ENCODE measurements at places on chromosomes 4 and X. TPM values are rescaled to one million over a fixed set of nuclear protein-coding genes. Genes with fewer than 3 reads are reported as not detected.

DNA sequence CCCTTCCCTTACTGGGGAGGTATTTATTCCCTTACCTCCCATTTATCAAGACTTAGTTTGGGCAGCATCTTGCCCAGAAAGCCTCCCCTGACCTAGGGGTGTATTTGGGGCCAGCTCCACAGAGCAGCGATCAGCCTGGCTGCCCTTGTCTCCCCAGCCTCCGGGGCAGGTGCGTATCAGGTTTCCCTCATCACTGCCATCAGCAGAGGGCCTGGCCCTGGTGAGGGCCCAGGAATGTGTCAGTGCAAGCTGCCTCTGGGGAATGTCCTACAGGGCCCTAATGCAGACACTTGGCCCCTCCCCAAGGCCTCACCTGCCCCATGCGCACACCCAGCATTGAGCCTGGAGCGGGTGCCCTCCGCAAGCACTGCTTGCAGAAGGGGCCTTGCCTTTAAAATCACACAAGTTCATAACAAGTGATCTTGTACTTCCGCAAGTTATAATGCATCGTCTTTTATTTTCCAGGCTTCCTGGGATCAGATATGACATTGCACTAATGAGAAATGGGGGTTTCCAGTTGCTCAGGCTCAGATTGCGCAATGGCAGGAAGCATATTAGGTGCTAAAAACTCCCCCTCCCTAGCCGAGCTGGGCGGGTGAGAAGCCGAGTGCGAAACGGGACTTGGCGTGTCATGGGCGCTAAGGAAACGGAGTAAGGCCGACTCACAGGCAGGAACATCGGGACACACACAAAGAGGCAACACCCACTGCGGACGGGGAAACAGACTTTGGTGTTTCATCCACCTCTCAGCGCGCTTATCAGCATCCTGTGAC lies 25.4 kb upstream of the AFAP1 start:
- no peak for DNase-seq

- no peak for DNase-seq
These were observed 223.5 kb upstream of the FAM241A start for GRCh38 chr4:111921714-111922113.

DNA sequence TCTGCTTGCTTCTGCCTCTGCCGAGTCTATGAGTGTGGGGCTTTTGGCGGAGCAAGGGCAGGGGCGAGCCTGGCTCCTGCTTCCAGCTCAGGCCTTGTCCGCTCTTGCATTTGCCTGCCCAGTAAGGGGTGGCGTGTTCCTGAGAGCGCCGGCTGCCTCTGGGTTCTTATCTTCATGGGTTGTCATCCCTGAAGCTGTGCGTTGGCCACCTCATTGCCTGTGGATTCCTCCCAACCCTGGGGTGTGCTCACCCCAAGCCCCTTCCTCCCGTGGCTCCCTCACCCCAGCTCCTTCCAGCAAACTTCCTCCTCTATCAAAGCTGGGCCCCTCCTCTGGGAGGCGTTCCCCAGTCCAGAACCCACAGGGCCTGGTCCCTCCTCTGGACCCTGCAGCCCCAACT lies 17.5 kb downstream of the SH3BP2 start:
- no peak for DNase-seq

The SPANXB1 gene
- not detected for polyA plus RNA-seq

The MUC7 gene
- 0.24 TPM for polyA plus RNA-seq

All from left renal pelvis (tissue), 4 donors.